ENCODE measurements at places on chromosomes 2 and 18.

DNA sequence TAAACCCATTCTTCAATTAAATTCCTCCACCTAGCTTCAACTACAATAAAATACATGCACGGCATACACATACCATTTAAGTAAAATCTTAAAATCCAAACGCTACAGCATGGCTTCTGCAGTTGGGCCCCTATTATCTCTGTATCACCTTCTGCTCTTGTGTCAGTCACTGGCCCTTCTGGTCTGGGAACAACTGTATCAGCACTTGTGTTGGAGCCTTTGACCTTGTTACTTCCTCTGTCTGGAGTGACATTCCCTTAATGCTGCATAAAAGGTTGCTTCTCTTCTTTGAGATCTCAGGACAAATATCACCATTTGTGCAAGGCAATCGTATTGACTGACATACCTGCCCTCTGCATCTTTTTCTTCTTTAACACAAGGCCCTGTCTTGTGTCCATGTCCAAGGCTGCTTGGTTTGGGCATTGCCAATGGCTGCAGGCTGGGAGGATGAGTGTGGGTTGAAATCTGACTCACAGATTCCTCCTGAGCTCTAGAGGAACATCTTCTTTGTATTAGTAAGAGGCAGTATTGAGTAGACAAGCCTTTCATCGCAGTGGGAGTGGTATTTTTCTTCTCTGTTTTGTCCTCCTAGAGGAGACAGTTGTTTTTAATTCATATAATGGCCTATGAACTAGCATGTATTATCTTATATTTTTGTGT lies 267.8 kb upstream of the TRIB2 start:
- DNase-seq: no peak

- no peak for DNase-seq
Observed at GRCh38 chr18:10724666-10725065, 198.8 kb downstream of the NAPG start.

GRCh38 chr18:9188359-9189231 lies 52.0 kb downstream of the ANKRD12 start:
- no peak for DNase-seq

GRCh38 chr2:10438688-10439087 lies 9.4 kb downstream of the ODC1 start:
- DNase-seq: no peak

DNA sequence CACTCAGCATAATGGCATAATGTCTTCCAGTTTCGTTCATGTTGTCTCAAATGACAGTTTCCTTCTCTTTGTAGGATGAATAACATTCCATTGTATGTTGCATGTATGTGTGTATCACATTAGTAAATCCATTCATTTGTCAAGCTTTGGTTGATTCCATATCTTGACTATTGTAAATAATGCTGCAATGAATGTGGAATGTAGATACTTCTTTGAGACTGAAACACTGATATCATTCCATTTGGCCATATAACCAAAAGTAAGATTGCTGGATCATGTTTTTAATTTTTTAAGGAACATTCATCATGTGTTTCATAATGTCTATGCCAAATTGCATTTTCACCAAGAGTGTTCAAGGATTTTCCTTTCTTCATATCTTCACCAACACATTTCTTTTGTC lies 1711.4 kb upstream of the PIK3C3 start:
- no peak for DNase-seq

- no peak for DNase-seq
Observed at GRCh38 chr2:118224895-118225311, 136.6 kb downstream of the INSIG2 start.

DNA sequence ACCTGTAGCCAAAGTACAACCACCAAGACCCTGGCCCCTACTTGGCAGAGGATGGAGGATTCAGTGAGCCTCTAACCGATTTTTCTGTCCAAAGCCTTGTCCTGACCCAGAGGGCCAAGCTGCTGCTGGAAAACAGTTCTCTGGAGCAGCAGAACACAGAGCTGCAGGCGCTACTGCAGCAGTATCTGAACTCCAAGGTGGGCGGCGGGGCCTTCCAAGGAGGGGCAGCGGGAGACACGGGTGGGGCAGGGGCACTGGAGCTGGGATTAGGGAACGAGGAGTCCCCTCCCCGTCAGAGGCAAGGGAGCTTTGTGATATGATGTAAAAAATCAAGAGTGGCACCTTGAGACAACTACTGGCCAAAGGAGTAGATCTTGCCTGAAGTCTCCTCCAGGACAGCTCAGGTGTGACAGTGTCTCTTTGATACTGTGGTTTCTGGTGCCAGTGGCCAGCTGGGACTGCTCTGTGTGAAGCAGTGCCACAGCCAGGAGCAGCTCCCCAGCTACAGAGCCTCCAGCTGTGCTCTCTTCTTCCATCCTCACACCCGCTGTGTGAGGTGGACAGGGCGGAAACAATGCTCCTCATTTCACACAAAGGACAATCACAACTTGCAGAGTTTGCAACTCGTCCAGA lies 22.8 kb downstream of the OTOF start:
- no peak for DNase-seq

DNA sequence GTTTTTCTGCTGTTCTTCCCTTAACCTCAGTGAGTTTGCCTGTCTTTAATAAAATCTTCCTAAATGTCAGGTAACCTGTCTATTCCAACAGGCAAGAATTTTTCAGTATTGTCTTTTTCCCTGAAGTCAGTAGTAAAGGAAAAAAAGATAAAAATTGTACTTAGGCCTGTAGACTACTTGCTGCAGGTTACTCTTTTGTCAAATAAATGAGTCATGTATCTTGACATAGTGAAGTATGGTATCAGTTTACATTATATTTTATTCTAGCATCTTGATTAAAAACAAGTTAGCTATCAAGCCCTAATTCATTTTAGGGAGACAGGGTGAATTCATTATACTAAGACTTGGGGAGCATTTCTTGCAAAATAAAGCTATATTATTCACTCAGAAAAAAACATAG lies 59.8 kb downstream of the ITGA4 start:
- no peak for DNase-seq
